ENCODE measurements at places on chromosomes 12 and 14. TPM values are rescaled to one million over a fixed set of nuclear protein-coding genes. Genes with fewer than 3 reads are reported as not detected.
A peak's percentile ranks its signal among the peaks of the same experiment; 100 is the strongest.

GRCh38 chr14:50679674-50680073, 11.6 kb upstream of the SAV1 start:
- DNase-seq = no peak

DNA sequence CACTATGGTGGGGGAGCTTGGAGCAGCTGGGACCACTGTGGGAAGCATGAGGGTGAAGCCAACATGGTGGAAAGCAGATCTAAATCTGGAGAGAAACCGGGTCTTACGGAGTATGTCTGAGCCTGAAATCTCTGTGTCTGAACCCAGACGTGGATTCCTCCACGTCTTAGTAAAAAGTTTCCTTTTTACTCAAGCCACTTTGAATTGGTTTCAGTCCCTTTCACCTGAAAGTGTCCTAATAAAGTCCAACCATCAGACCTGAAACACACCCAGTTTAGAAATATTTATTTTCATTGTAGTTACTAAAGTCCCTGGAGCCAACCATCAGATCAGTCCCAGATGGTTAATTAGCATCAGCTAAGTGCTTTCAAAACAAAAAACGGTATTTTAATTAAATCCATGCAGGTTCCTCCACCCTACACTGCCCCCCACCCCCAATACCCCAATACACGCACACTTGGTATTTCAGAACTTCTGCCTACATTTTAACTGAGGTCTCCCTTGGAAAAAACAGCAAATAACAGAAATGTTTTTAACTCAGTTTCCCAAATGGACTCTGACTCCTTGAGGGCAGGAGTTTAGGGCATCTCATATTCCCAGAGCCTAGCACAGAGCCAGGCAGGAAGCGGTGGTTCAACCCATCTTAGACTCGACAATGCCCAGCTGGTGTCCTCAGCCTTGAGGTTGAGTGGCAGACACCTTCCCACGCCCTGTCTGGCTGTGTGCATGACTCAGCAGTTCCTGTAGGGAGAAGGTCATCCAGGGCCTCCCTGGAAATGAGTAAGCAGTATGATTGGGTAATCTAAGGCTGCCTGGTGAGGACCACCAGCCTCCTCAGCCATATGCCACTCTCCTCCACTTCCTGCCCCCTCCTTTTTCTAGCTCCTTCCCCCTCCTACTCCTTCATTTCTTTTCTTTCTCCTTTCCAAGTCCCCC, 175.8 kb downstream of the TTC8 start:
- DNase-seq = peak; percentile 76

- no peak for DNase-seq
Measured at GRCh38 chr12:106086696-106087095, 52.1 kb downstream of the NUAK1 start.

DNA sequence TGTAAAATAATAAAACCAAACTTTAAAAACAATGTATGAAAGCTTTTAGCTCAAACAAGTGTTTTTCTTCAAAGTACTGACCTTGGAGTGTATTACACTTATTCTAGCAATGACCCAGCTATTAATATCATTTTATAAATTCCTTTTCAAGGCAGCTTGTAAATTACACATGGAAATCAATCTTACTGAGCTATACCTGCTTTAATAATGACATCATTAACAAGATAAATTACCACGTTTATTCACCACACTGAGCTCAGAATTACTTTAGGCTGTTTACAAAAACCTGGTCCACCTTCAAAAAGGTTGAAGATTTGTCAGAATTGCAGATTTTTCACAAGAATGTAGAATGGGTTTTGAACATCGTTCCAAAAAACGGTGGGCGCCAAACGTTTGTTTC, 91.7 kb upstream of the RFLNA start:
- no peak for DNase-seq

GRCh38 chr14:30333934-30334333, 225.0 kb upstream of the G2E3 start:
- no peak for DNase-seq

DNA sequence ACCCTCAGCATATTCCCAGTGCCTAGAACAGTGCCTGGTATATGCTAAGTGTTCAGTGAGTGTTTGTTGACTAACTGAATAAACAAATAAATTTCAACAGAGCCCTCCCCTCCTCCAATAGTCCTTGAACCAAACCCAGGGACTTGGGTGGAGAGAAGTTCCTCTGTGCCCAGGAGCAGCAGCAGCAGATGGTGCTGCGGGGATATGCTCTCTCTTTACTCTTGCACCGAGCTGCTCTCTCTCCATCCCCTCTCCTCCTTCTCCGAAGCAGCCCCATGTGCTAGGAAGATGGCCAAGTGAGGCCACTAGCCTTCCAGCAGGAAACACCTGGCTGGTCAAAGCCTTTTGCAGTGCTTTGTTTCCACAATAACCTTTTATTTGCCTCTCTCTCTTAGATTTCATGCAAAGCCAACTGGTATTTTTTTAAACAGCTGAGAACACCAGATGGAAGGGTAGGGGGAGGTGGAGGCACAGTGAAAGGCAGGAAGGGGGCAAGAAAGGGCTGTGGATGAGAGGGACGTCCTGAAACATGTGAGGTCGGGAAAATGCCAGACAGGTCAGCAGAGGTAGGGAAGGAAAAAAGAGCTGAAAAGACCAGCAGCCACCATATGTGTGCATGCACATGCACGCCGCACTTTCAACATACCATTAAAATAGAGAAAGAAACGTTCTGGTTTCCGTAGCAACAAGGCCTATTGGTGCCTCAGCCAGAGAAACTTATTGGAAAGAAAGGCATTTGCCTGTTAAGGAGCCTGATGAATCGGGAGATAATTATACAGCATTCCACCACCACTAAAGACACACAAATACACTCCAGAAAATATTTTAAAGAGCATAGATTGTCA, 78.9 kb downstream of the EMP1 start:
- no peak for DNase-seq

DNA sequence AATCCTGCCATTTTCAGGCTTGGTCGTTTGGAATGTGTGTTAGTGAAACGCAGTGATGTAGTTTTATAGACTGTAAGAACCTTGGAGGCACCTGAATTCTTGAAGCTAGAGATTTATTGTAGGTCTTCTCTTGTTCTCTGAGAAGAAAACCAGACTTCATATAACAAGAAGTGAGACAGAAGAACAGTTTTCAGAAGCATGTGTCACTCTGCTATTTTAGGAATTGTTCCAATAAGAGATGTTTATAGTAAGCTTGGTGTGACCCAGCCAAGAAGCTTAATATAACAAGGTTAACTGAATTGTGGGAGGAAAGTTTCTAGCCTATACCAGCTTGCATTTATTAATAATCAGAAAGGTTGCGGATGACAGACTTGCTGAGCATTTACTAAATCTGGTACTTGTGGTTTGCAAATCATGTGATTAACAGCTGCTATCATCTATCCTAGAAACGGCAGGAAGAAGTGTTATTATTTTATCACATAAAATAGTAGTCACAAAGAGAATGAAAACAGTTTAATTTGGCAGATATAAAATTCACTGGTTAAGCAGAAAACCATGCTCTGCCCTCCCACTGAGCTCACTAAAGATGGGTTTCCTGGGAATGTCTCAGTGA, 49.2 kb upstream of the BCAT1 start:
- DNase-seq = no peak

- DNase-seq = peak; percentile 23
Measured at GRCh38 chr14:31090883-31091764, 64.9 kb upstream of the STRN3 start.

GRCh38 chr12:80761838-80762237, 45.1 kb downstream of the MYF5 start:
- no peak for DNase-seq

- DNase-seq = no peak
Measured at GRCh38 chr12:46214668-46215436, 54.0 kb downstream of the SLC38A1 start.

- DNase-seq = no peak
Measured at GRCh38 chr12:103868215-103868614, 27.2 kb upstream of the NT5DC3 start.

- no peak for DNase-seq
Measured at GRCh38 chr14:22184157-22184829, 404.7 kb downstream of the DAD1 start.

GRCh38 chr14:38038986-38039385, 168.7 kb upstream of the SSTR1 start:
- DNase-seq = no peak

GRCh38 chr12:131795690-131796410, 32.3 kb upstream of the MMP17 start:
- DNase-seq = no peak

DNA sequence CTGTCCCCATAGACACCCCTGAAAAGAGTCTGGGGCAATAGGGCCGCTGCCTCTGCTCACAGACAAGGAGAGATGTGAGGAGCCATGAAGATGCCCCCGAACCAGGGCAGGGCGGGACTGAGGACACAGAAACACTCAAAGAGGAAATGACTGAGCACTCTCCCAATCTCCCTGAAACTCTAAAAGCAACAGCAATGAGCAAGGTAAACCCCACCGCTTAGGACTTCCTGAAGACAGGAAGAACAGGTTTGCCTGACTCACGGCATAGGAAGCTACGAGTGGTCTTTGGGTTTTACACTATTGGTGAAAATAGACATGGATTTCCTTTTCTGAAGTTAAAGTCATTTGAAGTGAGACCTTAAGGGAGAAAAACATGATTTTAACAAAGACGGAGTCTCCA, 32.5 kb downstream of the STX2 start:
- DNase-seq = no peak

- no peak for DNase-seq
Measured at GRCh38 chr12:70319605-70320004, 46.5 kb upstream of the KCNMB4 start.

DNA sequence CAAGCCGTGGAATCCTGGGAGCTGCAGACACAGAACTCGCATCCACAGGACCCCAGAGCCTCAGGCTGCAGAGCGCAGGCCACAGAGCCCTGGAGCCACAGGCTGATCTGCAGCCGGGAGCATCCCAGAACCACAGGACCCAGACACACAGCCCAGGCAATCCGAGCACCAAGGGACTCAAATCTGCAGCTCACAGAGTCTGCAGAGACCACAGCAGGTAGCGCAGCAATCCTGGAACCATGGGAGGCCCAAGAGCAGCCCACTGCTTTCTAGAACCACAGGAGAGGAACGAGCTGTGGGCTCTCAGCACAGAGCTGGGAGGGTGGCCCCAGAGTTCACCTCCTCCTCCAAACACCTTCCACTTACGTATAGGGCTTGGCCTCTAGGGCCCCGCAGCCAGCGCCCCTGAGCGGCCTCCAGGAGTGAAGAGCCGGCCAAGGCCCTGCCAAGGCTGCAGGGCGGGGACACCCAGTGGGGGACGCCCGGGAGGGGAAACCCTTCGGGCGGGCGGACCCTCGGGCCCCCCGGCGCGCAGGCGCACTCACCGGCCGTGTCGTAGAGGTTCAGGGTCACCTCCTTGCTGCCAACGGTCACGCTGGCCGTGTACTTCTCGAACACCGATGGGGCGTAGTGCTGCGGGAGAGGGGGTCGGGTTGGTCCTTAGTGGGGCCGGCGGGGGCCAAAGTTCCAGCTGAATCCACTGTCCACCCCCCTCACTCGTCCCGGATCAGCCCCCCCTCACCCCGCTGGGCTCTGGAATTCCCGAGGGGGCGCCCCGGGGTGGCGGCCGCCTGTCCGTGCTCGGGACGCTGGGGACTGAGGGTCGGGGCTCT, 665 bp downstream of the RHOF start:
- DNase-seq = no peak

DNA sequence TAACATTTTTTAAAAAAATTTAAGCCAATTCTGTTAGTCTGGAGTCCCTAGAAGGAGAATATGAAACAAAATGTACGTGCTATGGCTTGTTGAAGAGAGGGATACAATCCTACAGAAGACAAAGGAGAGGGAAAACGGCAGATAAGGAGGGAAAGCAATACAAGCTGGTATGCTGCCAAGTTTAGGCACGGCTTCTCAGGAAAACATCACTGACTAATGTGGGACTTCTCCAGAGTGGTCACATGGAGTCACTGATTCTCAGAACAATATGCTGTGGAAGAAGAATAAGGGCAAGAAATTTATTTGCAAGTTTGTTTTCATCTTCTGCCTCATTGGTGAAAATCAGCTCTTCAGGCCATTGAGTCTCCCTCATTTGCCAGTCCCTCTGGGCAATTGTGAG, 22.9 kb upstream of the NR1H4 start:
- no peak for DNase-seq

- DNase-seq = no peak
Measured at GRCh38 chr12:120394483-120395367, 25.8 kb upstream of the MSI1 start.

DNA sequence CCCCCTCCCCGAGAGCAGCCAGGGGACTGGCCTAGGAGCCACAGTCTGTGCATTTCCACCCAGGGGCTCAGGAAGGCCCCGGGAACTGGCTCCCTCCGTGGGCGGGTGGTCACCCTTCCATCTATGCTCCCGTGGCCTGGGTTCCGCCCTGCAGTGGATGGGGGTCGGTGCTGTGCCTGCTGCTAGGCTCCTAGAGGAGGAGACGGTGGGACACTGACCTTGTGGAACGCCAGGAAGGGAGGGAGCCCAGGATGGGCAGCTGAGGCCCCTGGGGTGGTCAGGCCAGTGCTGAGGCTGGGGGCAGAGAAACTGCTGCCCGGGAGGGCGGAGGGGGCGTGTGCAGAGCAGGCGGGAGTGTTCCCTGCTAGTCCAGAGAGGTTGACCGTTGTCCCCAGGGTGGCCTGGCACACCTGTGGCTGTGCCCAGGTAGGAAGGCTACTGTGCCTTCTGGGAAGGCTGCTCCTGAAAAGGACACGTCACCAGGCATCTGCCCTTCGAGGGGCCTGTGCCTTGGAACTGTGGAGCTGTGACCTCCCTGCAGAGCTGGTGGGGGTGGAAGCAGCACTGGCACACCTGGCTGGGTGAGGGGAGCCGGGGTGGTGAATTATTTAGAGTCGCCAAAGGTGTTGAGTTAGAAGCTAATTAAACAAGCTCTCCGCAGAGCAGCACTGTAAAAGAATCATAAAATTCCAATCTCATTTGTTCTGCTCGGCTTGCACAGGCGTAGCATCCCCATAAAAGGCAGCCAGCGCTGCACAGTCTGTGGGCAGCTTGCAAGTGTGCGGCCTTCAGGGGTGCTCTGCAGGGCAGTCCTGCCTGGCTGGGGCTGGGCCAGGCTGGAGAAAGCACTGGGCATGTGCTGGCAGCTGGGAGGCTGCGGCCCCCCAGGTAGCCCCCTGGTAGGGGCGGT, 145.1 kb downstream of the KIF26A start:
- no peak for DNase-seq

GRCh38 chr12:63777340-63777739, 2.4 kb upstream of the RXYLT1 start:
- no peak for DNase-seq

DNA sequence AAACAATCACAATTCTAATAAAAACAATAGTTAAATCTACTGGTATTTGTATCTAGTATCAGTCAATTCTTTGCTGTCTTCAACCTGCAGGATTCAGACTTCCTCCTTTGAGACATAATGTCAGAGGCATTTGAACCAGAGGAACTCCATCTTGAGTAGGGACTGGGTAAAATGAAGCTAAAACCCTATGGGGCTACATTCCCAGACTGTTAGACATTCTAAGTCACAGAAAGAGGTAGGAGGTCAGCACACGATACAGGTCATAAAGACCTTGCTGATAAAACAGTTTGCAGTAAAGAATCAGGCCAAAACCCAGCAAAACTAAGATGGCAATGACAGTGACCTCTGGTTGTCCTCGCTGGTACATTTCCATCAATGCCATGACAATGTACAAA, 48.2 kb upstream of the MAP3K9 start:
- no peak for DNase-seq

GRCh38 chr12:3113671-3114325, 36.6 kb downstream of the TSPAN9 start:
- DNase-seq = no peak

Gene TAS2R20
- total RNA-seq = 0.58 TPM

Gene RDH5
- 2.5 TPM for total RNA-seq

Gene ZNF385A
- 4.3 TPM for total RNA-seq

Gene DDHD1
- total RNA-seq = 4.1 TPM

Gene FOXG1
- total RNA-seq = 0.06 TPM

All from epithelial cell of proximal tubule (primary cell).